ENCODE measurements at places on chromosomes 5 and 9.
A peak's percentile ranks its signal among the peaks of the same experiment; 100 is the strongest.

- DNase-seq, result peak; percentile 20
These were observed 58.1 kb downstream of the RFX3 start for GRCh38 chr9:3467593-3468219.

GRCh38 chr5:93924628-93925027 lies 183.2 kb upstream of the POU5F2 start:
- DNase-seq, result no peak

DNA sequence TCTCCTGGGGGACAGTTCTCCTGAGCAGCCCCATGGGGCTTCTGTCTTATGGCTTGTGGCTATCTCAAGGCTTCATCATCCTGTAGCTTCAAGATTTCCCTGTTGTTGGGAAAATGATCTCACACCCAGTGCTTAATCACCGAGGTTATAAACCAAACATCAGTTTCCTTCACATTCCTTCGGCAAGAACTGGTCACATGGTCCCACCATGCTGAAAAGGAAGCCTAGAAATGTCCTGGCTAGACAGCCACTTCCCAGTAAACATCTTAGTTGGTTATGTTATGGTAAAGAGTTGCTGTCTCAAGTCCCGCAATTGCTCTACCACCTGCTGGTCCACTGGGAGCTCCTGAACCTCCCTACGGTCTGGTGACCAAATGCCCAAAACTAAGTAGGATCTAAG lies 66.0 kb downstream of the RAB3C start:
- no peak for DNase-seq

- DNase-seq, result no peak
These were observed 306.9 kb upstream of the SMARCA2 start for GRCh38 chr9:1708219-1708618.

GRCh38 chr5:42301349-42301748 lies 121.9 kb upstream of the GHR start:
- DNase-seq, result no peak

GRCh38 chr9:112278152-112278551 lies 55.3 kb downstream of the PTBP3 start:
- no peak for DNase-seq

DNA sequence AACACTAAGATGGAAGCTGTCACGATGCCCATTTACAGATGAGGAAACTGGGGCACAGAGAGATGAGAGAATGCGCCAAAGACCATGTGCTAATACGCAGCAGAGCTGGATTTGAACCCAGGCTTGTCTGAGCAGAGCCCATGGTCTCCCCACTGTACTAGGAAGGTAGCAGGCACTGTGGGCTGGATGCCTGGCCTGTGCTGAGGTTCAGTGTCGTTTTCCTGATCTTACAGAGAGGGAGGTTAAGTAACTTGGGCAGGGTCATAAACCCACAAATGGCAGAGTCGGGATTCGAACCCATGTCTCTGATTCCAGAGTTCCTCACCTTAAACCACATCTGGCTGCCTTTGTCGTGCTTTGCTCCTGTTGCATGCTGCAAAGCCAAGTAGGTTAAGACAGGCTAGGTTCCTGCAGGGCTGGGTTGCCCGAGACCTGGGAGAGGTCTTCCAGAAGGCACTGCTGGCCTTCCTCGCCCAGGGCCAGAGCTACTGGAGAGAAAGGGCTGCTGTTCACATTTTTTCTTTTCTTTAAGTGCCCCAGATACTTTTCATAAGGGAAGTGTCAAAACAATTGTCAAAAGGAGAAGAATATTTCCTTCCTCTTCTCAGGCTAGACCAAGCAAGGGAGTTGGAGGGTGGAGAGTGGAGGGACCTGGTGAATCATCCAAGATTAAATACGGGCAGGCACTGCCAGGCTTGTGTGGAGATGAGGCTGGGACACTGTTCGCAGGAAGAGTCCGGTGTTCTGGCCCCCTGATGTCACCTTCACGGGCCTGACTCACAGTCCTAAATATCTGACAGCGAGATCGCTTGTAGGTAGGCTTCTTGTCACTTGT lies 3.2 kb downstream of the NEK6 start:
- DNase-seq, result no peak

Measured in stimulated activated CD4-positive, alpha-beta T cell treated with anti-CD3 and anti-CD28 coated beads, Interleukin-1b, Interleukin-23, amount 100 ng/mL, for 4 hours (primary cell).